Progenitor cell of endocrine pancreas (in vitro differentiated cells): ENCODE measurements at places on chromosomes 12 and 14. TPM values are rescaled to one million over a fixed set of nuclear protein-coding genes. Genes with fewer than 3 reads are reported as not detected.

DNA sequence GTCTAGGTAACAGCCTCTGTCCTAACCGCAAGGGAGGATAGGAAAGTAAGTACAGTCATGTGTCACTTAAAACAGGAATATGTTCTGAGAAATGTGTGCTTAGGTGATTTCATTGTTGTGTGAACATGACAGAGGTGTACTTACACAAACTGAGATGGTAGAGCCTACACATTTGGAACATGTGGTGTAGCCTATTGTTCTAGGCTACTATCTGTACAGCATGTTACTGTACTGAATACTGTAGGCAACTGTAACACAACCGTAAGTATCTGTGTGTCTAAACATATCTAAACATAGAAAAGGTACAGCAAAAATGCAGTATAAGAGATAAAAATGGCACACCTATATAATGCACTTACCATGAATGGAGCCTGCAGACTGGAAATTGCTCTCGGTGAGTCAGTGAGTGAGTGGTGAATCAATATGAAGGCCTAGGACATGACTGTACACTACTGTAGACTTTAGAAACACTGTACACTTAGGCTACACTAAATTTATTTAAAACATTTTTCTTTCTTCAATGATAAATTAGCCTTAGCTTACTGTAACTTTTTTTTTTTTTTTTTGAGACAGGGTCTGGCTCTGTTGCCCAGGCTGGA, 13.2 kb upstream of the MDM2 start:
- no peak overlapping the region for H3K27ac ChIP-seq
- no peak overlapping the region for H3K4me3 ChIP-seq
- no peak for DNase-seq
- no peaks in the 10 kb centered on the region for H3K36me3 ChIP-seq
- no peaks in the 10 kb centered on the region for H3K4me1 ChIP-seq
- H3K27me3 ChIP-seq: no peaks in the 10 kb centered on the region

The LLPH gene
- total RNA-seq: 20.8 and 22.4 TPM in 2 replicates

GRCh38 chr14:43183916-43184315, 1323.2 kb downstream of the FSCB start:
- no peaks in the 10 kb centered on the region for H3K4me1 ChIP-seq
- H3K36me3 ChIP-seq: no peaks in the 10 kb centered on the region
- H3K27me3 ChIP-seq: no peaks in the 10 kb centered on the region
- no peak overlapping the region for H3K4me3 ChIP-seq
- no peak for DNase-seq

The P2RX2 gene
- 0.19 TPM in 1 of 2 replicates, not detected in the other for total RNA-seq

The GUCY2C gene
- total RNA-seq: 1.2 and 1.7 TPM in 2 replicates

DNA sequence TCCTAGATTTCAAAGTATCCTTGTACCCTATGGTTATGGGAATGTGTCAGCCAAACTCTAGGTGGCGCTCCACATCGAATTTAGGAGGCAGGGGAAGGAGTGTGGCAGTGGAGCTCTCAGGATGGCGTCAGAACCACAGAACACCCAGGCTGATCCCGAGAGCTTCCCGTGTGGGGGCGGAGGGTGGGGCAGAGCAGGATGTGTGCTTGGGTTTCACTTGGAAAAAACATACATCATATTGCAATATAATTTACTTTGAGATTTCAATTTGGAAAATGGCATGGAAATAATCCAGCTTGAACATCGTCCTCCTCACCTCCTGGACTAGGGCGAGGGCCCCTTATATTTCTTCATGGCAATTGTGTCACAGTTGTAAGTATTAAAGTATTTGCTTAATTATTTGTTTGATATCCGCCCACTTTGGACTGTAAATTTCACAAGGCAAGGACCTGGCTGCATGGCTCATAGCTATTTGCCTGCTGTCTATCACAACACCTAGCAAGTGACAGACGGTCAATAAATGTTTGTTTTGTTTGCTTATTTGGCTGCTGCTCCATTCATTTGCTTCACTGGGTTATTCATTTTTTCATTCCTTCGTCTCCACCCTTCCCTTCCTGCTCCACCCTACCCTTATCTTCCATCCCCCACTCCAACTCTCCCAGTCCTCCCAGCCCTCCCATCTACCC, 221.5 kb upstream of the HMGA2 start:
- no peak overlapping the region for H3K4me3 ChIP-seq
- H3K36me3 ChIP-seq: peaks cover 1% of the 10 kb centered on the region
- DNase-seq: peak; percentile 45
- peak overlapping the region; percentile 87 for H3K27ac ChIP-seq
- H3K4me1 ChIP-seq: peaks cover 36% of the 10 kb centered on the region

The CACNA1C gene
- total RNA-seq: 11.7 and 13.5 TPM in 2 replicates

The RPS6KA5 gene
- 3.8 and 4.4 TPM in 2 replicates for total RNA-seq

The NRXN3 gene
- total RNA-seq: 22.1 and 23.5 TPM in 2 replicates

The CGRRF1 gene
- total RNA-seq: 16.9 and 19.3 TPM in 2 replicates

DNA sequence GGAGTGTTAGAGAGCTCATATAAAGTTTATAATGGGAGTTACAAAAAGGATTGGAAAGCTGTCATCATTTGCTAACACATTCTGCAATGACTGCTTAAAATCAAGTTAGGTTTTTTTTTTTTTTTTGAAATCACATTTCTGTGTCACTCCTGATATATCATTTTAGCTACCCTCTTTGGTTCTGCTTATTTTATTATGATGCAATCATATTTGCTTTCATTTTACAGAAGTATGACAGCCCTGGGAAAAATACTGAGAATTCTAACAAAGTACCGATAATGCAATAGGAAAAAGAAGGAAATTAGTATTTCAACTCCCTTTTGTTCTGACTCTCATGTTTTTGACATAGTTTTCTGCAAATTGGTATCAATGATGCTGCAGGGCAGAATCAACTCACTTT, 71.6 kb upstream of the MDGA2 start:
- H3K4me1 ChIP-seq: peaks cover 5% of the 10 kb centered on the region
- no peak for DNase-seq
- H3K27me3 ChIP-seq: no peaks in the 10 kb centered on the region
- no peaks in the 10 kb centered on the region for H3K36me3 ChIP-seq

The FGF23 gene
- 0.14 and 0.40 TPM in 2 replicates for total RNA-seq

The GPR162 gene
- total RNA-seq: 5.5 and 6.3 TPM in 2 replicates

DNA sequence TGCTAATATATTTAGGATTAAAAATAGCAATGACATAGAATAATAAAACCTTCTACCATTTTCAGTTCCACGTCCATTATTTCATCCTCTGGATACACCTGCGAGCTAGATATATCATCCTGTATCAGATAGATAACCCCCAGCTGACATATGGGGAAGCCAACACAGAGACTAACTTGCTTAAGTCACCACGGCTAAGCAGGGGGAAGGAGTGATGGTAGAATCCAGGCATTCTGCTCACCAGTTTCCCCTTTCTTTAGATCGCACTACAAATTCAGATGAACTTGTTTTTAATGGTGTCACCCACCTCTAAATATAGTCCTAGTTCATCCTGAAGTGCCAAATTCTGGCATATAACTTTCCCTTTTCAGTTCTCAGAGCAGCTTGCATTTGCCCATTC, 110.1 kb downstream of the TXNDC16 start:
- no peak for DNase-seq
- no peak overlapping the region for H3K27ac ChIP-seq
- H3K27me3 ChIP-seq: no peaks in the 10 kb centered on the region
- H3K4me3 ChIP-seq: no peak overlapping the region
- H3K36me3 ChIP-seq: peaks cover 4% of the 10 kb centered on the region

DNA sequence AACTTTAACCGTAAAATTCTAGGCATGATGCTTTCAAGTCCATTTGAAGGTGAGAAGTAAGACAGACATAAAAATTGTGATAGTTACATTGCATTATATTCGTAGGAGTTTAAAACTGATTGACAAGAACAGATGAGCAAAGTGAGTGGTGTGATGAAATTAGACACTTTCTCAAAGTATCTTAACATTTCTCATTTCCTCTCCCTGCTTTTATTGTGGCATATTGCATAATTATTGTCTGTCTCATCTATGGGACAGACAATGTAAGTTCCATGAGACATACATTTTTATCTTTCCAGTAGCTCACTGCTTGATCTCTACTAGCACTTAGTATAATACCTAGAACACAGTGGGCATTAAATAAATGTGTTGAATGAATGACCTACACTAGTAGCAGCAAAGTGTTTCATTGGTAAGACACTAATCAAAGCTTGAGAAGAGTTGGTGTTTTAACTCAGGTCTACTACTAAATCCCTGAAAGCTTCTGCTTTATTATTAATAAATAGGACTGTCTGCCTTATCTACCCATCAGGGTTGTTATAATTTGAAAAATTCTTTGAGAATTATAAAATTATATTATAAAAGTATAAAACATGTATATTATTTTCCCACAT, 19.0 kb downstream of the A2M start:
- DNase-seq: no peak
- H3K4me1 ChIP-seq: no peaks in the 10 kb centered on the region
- no peaks in the 10 kb centered on the region for H3K36me3 ChIP-seq
- H3K27ac ChIP-seq: no peak overlapping the region
- no peaks in the 10 kb centered on the region for H3K27me3 ChIP-seq

The NCOR2 gene
- 218 and 251 TPM in 2 replicates for total RNA-seq

The PPP4R4 gene
- 12.8 and 13.5 TPM in 2 replicates for total RNA-seq

GRCh38 chr12:77592836-77593235, 237.9 kb upstream of the NAV3 start:
- H3K4me3 ChIP-seq: no peak overlapping the region
- DNase-seq: no peak
- H3K36me3 ChIP-seq: no peaks in the 10 kb centered on the region
- H3K27me3 ChIP-seq: no peaks in the 10 kb centered on the region
- H3K27ac ChIP-seq: peak overlapping the region; percentile 41

DNA sequence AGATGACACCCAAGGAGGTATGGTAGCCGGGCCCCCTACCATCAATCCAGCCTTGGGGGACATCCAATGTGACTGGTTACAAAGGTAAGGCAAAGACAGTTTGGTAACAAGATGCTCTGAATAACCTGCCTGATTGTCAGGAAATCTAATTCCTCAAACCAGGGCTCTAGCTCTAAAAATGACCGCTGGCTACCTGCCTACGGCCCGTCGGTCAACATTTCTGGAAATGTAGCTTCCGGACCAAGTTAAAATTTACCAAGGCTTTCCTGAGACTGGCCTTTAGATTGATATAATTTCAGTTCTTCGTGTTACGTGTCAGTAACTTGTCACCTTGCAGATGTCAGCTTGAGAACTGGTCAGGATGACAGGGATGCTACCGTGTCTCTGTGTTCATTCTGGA, 34.2 kb upstream of the FOXN3 start:
- peaks cover 14% of the 10 kb centered on the region for H3K27me3 ChIP-seq
- H3K27ac ChIP-seq: no peak overlapping the region
- no peaks in the 10 kb centered on the region for H3K36me3 ChIP-seq
- H3K4me3 ChIP-seq: no peak overlapping the region

DNA sequence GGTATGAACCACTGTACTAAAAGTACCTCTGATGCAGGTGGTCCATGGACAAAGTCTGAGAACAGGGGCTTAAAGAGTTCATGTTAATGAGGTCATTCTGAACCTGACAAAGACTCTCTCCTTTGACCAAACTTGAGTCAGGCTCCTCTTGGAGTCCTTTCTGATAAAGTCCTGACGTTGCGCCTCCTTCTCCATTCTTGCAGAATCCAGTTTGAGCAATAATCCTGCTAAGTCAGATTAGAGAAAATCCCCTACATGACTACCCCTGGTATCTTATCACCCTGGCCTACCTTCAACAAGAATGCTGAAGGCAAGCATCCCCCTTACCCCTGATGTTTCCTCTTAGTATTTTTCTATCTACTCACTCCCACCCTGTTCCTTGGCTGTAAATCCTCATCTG, 46.0 kb upstream of the ISM2 start:
- peaks cover 17% of the 10 kb centered on the region for H3K4me1 ChIP-seq
- peak overlapping the region; percentile 31 for H3K27ac ChIP-seq
- peaks cover 12% of the 10 kb centered on the region for H3K36me3 ChIP-seq
- H3K4me3 ChIP-seq: no peak overlapping the region
- no peak for DNase-seq
- no peaks in the 10 kb centered on the region for H3K27me3 ChIP-seq

The SOX5 gene
- total RNA-seq: 49.1 and 56.9 TPM in 2 replicates

DNA sequence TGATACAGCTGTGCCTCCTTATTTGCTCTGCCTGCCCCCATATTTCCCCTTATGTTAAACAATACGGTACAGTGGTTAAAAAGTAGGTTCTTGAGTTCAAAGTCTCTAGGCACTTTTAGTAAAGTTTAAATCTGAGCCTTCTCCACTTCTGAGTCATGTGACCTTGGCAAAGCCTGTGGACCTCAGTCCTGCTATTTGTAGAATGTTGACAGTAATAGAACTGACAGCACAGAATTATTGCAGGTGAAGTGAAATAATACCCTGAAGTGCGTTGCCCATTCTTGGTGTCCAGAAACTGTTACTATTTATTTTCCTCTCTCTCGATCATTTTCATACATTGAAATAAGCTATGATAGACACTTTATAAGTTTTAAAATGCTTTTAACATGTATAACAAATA, 499.7 kb downstream of the EGLN3 start:
- H3K27ac ChIP-seq: no peak overlapping the region
- H3K27me3 ChIP-seq: no peaks in the 10 kb centered on the region
- peaks cover 6% of the 10 kb centered on the region for H3K4me1 ChIP-seq
- no peak overlapping the region for H3K4me3 ChIP-seq

DNA sequence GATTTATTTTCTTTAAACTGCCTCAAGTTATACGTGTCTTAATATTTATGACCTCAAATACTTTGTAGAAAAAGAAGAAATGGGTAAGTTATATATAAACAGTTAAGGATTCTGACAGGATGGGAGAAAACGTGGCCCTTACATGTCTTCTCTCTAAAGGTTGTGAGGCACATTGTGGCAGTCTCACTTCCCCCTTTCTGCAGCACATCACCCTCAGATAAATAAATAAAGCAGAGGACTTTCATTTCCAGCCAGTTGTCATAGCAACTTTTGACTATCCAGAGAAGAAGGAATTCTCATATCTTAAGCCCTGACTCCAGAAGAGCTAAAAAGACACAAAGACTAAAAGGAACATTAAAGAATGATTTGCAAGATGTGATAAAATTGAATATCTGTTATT, 28.8 kb upstream of the CEP83 start:
- H3K27me3 ChIP-seq: no peaks in the 10 kb centered on the region
- H3K27ac ChIP-seq: no peak overlapping the region
- DNase-seq: no peak
- no peak overlapping the region for H3K4me3 ChIP-seq
- H3K4me1 ChIP-seq: no peaks in the 10 kb centered on the region

GRCh38 chr14:46444666-46445065, 206.9 kb downstream of the RPL10L start:
- H3K4me3 ChIP-seq: no peak overlapping the region
- no peak for DNase-seq
- peaks cover 24% of the 10 kb centered on the region for H3K4me1 ChIP-seq
- H3K27ac ChIP-seq: no peak overlapping the region
- no peaks in the 10 kb centered on the region for H3K36me3 ChIP-seq
- H3K27me3 ChIP-seq: no peaks in the 10 kb centered on the region
